ENCODE measurements at places on chromosomes 7 and 10.

DNA sequence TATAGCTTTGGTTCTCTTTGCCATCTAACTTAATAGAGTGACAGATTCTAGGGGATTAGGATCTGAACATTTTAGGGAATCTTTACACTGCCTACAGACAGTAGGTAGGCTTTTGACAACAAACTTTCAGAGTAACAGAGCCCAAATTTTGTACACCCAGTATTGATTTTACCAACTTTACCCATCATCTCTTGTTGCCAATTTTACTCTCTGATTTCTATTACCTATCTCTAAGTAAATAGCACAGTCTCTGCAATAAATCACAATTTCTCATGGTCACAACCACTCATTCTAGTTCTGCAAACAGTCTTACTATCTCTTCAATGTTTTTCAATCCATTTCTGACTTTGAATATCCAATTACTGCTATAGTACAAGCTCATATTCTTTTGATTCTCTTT, 1097.6 kb upstream of the PHF14 start:
- H3K4me1 ChIP-seq: no peaks in the 10 kb centered on the region
- no peaks in the 10 kb centered on the region for H3K36me3 ChIP-seq
- no peak for DNase-seq
- no peaks in the 10 kb centered on the region for H3K27me3 ChIP-seq
- no peak overlapping the region for H3K4me3 ChIP-seq

DNA sequence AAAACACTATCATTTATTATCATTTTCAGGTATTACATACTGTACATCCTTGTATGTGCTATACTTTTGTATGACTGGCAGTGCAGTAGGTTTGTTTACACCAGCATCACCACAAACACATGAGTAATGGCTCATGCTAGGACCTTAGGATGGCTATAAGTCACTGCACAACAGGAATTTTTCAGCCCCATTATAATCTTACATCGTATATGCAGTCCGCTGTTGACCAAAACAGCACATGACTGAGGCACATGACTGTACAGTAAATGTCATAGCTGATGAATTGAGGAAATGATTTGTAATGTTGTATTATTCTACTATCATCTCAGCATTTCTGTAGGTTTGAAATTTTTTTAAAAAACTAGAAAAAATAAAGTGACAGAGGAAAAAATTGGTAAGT, 38.6 kb downstream of the BPGM start:
- H3K36me3 ChIP-seq: peaks cover 5% of the 10 kb centered on the region
- H3K27ac ChIP-seq: no peak overlapping the region

GRCh38 chr7:55432939-55433784, 68.0 kb downstream of the LANCL2 start:
- H3K27ac ChIP-seq: no peak overlapping the region
- peaks cover 23% of the 10 kb centered on the region for H3K4me1 ChIP-seq
- no peaks in the 10 kb centered on the region for H3K36me3 ChIP-seq

DNA sequence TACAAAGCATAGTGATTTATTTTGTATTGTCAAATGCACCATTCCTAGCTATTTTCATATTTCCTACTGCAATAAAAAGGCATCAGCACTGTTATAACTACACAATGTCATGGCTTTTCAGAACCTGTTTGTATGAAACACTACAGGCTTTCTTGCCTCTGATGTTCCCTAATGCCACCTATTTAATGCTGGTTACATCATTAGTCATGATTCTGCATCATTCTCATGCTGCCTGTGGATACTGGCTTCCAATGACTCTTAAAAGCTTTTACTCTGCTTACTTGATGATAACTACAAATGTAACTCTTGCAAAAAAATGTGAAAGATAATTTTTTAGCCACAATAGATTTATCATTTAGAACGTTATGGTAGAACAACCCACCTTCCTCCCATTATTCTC, 529.4 kb downstream of the HTR7 start:
- H3K27me3 ChIP-seq: no peaks in the 10 kb centered on the region
- H3K36me3 ChIP-seq: no peaks in the 10 kb centered on the region
- no peaks in the 10 kb centered on the region for H3K4me1 ChIP-seq
- no peak overlapping the region for H3K4me3 ChIP-seq
- DNase-seq: no peak

GRCh38 chr10:110416776-110417711, 80.7 kb upstream of the DUSP5 start:
- no peak for DNase-seq
- H3K4me3 ChIP-seq: no peak overlapping the region
- H3K27me3 ChIP-seq: peaks cover 8% of the 10 kb centered on the region
- H3K36me3 ChIP-seq: peaks cover 1% of the 10 kb centered on the region
- peaks cover 89% of the 10 kb centered on the region for H3K4me1 ChIP-seq

GRCh38 chr10:77004917-77005564, 632.6 kb downstream of the KCNMA1 start:
- H3K4me3 ChIP-seq: no peak overlapping the region
- H3K36me3 ChIP-seq: no peaks in the 10 kb centered on the region
- no peak overlapping the region for H3K27ac ChIP-seq
- DNase-seq: no peak
- no peaks in the 10 kb centered on the region for H3K27me3 ChIP-seq

DNA sequence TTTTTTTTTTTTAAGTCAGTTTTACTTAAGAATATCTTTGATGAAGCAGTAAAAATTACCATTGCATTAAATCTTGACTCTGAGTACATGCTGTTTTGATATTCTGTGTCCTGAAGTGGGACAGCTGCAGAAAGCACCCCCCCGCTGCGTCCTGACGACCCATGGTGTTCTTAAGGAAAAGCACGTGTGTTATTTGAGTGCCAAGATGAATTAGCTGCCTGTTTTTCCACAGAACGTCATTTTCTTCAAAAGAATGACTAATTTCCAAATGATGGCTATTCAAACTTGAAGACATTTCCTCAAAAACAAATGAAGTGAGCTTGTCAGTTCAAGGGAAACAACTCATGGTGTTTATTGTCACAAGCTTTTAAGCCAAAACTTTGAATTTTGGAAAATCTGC, 45.9 kb downstream of the CREM start:
- H3K4me1 ChIP-seq: peaks cover 10% of the 10 kb centered on the region
- peaks cover 8% of the 10 kb centered on the region for H3K36me3 ChIP-seq
- H3K27me3 ChIP-seq: no peaks in the 10 kb centered on the region
- no peak overlapping the region for H3K27ac ChIP-seq

DNA sequence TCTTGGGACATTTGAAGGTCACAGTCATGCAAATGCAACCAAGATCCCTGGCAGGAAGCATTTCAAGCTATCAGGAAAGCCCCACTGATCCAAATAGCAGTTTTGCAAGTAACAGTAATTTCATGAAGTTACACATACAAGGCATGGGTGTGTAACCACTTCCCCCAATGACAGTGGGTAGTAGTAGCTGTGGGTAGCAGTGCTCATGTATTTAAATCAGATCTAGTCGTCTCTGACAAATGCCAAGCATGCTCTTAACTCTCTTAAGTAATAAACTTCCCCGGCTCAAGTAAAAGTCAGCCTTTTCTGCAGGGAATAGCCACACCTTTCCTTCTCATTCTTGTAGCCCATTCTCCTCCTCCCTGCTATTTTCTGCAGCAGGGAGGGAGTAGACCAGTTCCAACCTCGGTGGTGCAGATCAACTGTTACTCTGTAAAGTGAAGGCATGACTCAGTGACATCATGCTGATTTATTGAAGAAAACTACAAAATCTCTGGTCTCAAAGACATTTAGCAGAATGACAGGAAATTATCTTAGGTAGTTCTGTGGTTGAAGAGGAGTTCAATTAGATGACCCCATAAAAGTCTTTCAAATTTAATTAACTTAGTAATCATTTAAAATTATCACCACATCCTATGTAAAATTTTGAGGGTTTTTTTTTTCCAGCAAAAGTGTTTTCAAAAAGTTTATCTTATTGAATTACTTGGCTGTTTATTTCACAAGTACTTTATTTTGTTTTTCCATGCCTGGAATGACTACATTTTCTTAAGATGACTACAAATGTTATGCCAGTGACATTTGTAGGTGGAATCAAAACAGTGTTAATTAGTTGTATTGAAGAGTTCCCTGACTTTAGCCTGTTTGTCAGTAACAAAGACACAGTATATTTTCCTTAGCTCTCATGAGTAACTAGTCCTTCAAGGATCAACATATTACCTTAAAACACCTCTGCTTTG, 568.3 kb downstream of the INHBA start:
- H3K4me1 ChIP-seq: no peaks in the 10 kb centered on the region
- H3K4me3 ChIP-seq: no peak overlapping the region
- no peak overlapping the region for H3K27ac ChIP-seq
- H3K36me3 ChIP-seq: no peaks in the 10 kb centered on the region

GRCh38 chr7:127154958-127155357, 97.8 kb downstream of the GRM8 start:
- H3K27me3 ChIP-seq: peaks cover 2% of the 10 kb centered on the region
- H3K4me1 ChIP-seq: no peaks in the 10 kb centered on the region
- DNase-seq: no peak
- no peak overlapping the region for H3K4me3 ChIP-seq
- no peaks in the 10 kb centered on the region for H3K36me3 ChIP-seq

GRCh38 chr7:8389593-8390261, 43.7 kb upstream of the NXPH1 start:
- DNase-seq: no peak
- no peaks in the 10 kb centered on the region for H3K36me3 ChIP-seq
- no peak overlapping the region for H3K27ac ChIP-seq
